Keratinocyte (primary cell): ENCODE measurements at places on chromosomes 6 and 20.

DNA sequence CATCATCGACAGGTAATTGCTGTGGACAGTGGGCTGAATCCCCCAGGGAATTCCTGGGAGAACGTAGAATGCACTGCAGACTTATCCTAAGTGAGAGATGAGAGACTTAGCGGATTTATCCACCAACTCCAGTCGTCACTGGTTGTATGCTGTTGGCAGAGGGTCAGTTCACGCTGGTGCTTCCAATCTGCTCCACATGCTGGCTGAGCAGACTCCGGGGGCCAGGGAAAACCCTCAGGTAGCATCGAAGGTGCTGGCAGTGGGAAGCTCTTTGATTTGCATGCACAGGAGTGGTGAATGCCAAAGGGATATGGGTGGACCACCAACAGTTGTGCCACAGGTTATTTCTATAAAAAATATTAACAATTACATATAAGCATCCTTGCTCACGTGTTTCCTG lies 20.2 kb downstream of the TTLL9 start:
- DNase-seq = no peak

GRCh38 chr6:158879180-158879579 lies 60.0 kb upstream of the EZR start:
- DNase-seq = no peak

- DNase-seq = no peak
These were observed 476 bp downstream of the MEA1 start for GRCh38 chr6:43013097-43013842.

- no peak for DNase-seq
These were observed 17.2 kb upstream of the DOK5 start for GRCh38 chr20:54458219-54458618.

DNA sequence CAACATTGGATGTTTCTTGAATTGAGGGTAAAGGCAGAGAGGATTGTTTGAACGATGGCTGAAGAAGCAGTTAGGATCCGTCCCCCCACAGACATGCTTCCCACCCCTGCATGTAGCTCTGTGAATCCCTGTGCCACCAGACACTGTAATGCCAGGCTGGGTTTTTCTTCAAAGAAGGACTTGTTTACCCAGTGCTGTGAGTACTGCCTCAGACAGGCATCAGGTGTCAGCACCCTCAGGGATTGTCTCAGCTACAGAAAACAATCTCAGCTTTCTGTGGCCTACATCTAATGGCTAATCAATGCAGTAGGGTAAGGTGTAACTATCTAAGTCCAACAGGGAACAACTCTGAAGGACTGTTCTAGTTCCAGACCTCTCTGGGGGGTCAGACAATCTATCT lies 853.0 kb upstream of the EPHA7 start:
- no peak for DNase-seq

DNA sequence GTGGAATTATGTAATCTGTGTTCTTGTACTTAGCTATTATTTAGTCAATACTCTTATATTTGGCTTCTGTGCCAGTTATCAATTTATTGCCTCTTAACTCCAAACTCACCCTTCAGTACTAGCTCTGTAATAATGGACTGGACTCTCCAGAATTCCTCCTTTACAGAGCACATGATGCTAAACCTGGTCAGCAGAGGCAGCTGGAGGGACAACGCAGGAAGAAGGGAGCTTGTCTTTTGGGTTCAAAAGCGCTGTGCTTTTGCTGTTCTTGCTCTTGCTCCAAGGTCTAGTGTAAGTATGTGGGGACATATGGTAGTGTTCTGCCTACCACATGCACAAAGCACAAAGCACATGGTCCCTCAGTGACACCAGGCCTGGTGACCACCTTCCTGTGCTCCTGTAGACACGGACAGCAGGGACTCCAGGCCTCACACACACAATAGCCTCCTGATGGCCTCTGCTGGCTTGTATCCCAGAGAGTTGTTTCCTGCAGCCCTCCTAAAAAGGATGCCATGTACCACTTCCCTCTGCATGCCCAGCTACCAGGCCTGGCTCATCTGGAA lies 46.1 kb downstream of the CHD6 start:
- DNase-seq = no peak
